ENCODE measurements at places on chromosomes 4 and X. TPM values are rescaled to one million over a fixed set of nuclear protein-coding genes. Genes with fewer than 3 reads are reported as not detected.

The TCEAL2 gene
- 0.13 TPM for total RNA-seq

The CPE gene
- total RNA-seq: 73.0 TPM

The KCND1 gene
- 0.56 TPM for total RNA-seq

The RPS6KA6 gene
- total RNA-seq: 1.3 TPM

The KIT gene
- 1.3 TPM for total RNA-seq

The PRRG3 gene
- not detected for total RNA-seq

The GABRG1 gene
- total RNA-seq: not detected

The KDR gene
- 18.2 TPM for total RNA-seq

The PRSS12 gene
- total RNA-seq: under 0.01 TPM

Measured in aortic smooth muscle cell (primary cell).